ENCODE measurements at places on chromosomes 16 and 17. TPM values are rescaled to one million over a fixed set of nuclear protein-coding genes. Genes with fewer than 3 reads are reported as not detected.
A peak's percentile ranks its signal among the peaks of the same experiment; 100 is the strongest.

DNA sequence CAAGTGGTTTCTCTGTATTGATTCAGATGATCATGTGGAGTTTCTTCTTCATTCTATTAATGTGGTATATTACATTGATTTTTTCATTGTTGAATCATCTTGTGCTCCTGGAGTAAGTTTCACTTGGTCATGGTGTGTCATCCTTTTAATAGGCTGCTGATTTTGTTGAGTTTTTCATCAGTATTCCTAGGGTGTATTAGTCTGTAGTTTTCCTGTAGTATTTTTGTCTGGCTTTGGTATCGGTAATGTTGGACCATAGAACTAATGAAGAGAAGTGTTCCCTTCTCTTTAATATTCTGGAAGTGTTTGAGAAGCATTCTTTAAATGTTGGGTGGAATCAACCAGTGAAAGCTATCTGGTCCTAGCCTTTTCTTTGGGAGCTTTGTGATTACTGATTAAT lies 99.0 kb downstream of the OMG start:
- DNase-seq: no peak

DNA sequence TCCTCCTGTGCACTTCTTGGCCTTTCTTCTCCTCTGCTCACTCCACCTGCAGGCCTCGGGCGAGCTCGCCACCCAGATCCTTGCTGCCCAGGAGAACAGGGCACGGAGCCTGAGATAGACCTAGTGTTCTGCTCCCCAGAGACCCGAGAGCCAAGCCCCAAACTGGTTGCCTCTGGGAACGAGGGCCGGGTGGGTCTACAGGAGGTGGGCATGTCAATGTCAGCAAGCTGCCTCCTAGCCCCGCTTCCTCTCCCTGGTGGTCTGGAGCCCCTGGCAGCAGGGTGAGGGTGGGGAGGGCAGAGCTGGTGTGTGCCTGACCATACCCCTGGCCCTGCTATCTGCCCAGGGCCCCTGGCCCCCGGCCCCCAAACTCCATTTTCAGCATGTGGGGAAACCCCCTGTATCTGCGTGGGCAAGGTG lies 841 bp upstream of the NDRG4 start:
- DNase-seq: no peak

Gene KRTAP4-6
- total RNA-seq: not detected

DNA sequence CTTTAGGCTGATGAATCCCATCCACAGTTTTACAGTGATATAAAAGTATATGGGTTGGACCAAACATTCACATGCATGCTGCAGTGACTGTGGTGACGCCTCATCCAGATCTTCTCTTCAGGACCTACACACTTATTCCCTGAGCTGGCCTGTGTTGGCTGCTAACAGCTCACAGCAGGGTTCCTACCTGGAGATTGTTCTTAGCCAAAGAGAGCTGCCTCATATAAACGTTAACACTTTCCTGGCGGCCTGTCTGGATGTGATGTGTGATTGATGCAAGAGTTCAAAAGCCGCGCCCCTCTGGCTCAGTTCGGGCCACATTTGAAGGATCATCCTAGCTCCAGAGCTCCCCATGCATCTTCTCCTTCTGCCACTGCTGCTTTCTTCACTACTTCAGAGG lies 93.0 kb upstream of the NETO2 start:
- no peak for DNase-seq

- DNase-seq: no peak
These were observed 583.7 kb downstream of the KCNJ2 start for GRCh38 chr17:70752966-70753467.

DNA sequence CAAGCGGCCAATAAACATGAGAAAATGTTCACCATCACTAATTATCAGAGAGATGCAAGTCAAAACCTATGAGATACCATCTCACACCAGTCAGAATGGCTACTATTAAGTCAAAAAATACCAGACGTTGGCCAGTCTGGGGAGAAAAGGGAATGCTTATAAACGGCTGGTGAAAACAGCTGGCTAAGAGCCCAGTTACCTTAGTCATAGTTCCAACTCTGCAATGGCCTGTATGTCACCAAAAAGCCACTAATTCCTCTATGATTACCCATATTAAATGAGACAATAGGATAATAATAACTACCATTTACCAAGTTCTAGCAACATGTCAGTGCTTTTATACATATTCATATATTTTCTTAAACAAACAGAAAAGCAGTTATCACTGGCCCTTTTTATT lies 42.9 kb upstream of the CDRT4 start:
- no peak for DNase-seq

GRCh38 chr17:7022781-7023571 lies at the start of gene BCL6B:
TSS of gene BCL6B (plus strand) at chr17:7023050. CDS start at chr17:7023672, 622 bp downstream.
- no peak for DNase-seq

DNA sequence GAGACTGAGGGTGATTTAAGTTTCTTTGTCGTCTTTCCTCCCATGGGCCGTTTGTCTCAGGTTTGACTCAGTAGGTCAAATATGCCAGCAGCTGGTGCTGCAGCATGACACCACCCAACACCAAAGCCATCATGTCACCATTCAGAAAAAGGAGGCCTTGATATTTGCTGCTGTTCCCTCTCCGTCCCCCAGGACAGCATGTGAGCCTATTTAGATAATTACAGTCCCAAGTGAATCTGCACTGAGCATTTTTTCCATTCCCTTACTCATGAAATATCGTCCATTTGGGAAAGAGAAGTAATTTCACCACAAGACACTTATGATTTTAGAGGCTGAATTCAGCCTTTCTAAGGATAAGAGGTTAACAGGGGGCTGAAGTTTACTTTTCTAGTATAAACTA lies 62.2 kb upstream of the ADORA2B start:
- DNase-seq: no peak

DNA sequence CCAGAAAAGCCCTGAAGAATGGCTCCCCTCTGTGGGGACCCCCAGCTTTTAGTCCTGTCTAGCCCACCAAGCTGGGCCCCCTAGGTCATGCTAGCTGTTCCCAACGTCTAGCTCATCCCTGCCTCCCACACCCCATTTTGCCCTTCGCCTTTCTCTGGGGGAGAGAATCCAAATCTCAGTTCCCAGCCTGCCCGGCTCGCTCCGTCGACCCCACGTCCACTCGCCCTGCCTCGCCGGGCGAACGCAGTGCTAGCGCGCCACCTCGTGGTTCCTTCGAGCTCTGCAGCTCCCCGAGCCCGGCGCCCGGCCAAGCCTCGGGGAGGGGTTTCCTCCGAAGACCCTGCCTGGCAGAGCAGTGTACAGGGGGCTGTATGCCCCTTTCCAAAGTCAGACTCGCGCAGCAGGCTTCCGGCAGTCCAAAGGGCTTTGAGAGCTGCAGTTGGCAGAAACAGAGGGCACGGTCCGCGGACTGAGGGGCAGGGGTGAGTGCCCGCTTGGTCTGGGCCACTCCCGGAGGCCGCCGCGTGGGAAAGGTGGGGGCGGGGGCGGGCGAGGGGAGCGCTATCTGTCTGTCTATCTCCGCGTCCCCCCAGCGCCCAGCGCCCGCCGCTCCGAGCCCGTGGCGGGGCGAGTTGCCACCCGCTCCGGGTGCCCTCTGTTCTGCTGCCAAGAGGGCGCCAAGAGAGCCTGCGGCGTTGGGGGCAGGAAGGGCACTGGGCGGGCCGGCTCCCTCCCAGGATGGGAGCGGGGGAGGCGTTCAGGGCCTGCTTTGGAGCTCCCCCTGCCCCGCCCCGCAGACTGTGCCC lies 1.7 kb upstream of the DLX3 start:
- DNase-seq: peak; percentile 33

- DNase-seq: no peak
These were observed 44.7 kb downstream of the DDX19A start for GRCh38 chr16:70391446-70391845.

Gene TK1
- total RNA-seq: 36.4 TPM

GRCh38 chr16:1870365-1871082 lies 1.4 kb downstream of the MEIOB start:
- DNase-seq: peak; percentile 84

Measured in NCI-H460 (cell line).